Fibroblast of skin of scalp (primary cell): ENCODE measurements at places on chromosomes 11 and 22.
A peak's percentile ranks its signal among the peaks of the same experiment; 100 is the strongest.

DNA sequence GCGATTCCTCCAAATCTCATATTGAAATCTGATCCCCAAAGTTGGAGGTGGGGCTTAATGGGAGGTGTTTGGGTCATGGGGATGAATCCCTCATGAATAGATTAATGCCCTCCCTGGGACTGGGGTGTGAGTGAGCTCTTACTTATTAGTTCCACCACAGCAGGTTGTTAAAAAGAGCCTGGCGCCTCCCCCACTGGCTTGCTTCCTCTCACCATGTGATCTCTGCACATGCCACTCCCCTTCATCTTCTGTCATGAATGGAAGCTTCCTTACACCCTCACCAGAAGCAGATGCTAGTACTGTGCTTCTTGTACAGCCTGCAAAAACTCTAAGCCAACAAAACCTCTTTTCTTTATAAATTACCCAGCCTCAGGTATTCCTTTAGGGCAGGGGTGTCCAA, 8.8 kb downstream of the RRAS2 start:
- no peak for DNase-seq

- no peak for DNase-seq
Observed at GRCh38 chr11:76837696-76838677, 22.7 kb upstream of the ACER3 start.

DNA sequence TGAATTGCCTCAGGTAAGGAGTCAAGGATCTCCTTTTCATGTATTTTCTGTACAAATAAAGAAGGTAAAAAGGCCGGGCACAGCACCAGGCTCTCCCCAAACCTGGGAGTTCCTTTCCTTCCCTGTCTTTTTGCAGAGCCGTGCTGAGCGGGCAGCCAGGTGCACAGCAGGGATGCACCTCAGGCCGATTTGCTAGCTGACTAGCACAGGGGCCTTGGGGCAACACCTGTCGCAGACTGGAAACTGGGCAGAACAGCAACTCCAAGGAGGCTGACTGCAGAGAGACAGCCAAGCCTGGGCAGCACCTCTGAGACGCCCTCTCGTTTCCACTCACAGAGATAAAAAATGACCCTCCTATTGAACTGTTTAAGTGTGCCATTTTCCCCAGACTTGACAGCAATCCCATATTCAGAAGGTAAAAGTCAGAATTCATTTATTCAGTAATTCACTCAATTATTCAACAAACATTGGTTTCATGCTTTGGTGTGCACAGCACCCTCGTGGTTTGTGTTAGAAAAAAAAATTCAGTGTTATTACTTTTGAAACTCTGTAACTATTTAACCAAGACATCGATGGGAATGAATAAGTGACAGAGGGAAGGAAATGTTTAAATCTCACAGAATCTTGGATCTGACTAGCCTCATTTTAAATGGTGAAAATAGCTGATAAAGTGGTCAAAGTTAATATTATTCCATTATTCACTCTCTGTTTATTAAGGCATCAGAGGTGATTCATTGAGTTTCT, 120.9 kb downstream of the GALNT18 start:
- no peak for DNase-seq

DNA sequence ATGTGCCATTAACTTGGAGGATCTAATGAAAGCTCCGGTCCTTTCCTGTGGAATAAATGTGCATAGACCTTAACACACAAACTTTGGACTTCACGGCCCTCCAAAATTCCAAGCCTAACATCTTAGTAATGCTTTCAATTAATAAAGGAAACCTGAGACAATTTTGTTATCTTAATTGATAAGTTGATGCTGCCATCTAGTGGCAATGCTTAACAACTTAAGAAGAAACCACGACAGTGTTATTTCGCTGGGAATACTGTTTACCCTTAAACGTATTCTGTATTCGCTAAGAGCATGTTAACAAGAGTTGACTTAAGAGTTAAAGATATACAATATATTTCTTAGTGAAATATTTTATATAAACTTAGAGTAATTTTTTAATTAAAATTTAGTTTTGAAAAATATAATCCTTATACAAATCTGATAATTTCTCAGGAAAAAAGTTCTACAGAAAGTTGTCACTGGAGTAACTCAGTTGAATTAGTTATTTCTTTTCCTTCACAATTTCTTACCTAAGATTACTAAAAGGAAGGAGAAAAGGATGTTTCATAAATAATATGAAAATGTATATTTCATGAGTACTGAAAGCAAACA, 35.0 kb upstream of the OR9G4 start:
- DNase-seq, result peak; percentile 47
